ENCODE measurements at places on chromosomes 5 and 9.
A peak's percentile ranks its signal among the peaks of the same experiment; 100 is the strongest.

DNA sequence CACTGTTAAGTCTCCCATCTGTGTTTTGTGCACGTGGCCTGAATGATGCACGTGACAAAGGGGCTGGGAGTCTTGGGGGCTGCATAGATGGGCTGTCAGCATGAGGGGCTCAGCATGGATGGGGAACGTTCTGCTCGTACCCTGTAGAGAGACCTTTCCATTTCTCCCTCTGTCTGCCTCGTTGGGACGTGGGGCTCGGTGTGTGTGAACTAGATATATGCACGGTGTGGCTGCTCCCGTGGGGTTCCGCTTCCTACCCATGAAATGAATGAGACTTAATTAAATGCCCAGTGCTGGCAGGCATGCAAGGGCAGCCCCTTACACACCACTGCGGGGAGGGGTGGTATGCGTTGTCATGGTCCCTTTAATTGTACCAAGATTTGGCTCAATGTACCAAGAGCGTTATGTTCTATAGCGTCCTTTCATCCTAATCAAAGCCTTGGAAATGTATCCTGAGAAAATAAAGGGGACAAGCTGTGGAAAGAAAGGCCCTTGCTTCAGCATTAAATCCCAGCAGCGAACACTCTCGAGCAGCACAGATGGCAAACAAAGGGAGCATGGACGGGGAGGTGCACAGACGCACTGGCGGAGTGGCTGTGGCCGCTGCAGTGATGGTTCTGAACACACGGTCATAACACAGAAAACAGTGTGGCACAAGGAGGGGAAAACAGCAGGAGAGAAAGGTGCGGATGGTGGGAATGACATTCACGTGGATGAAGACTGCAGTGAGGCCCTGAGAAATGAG is 66.8 kb downstream of the RASGEF1C start:
- no peak for DNase-seq

DNA sequence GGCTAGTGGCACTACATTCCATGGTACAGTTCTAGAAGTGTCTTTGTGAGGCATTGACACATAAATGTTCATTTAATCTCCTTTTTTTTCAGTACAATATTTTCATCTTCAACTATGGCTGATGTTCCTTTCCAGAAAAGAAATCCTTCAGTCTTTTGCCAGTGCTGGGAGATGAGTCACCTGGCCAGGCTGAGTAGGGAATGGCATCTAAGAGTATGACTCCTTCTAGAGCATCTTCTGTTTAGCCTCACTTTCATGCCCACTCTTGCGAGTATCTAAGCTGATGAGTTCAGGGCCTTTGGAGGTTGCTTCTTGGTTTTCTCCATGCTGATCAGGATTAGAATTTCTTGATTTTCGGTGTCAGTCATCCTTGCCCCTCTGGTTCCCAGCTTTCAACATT is 124.4 kb downstream of the SLC28A3 start:
- no peak for DNase-seq

- DNase-seq = no peak
Measured at GRCh38 chr5:76782444-76782843, 36.4 kb upstream of the F2RL1 start.

DNA sequence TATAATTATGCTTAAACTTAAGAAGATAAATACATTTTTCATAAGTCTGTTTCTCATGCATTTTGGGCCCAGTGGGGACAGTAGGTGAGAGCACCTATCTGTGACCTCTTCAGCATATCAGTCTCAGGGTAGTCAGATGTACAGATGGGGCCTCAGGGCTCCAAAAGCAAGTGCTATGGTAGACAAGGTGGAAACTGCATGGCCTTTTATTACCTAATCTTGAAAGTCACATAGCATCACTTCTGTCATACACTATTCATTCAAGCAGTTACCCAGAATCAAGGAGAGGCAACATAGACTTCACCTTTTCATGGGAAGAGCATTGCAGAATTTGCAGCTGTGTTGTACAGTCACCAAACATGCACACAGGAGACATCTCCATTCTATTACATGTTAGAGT is 94.8 kb downstream of the SV2C start:
- DNase-seq = no peak

GRCh38 chr9:94870793-94871558 is 144.5 kb downstream of the AOPEP start:
- DNase-seq = peak; percentile 13

DNA sequence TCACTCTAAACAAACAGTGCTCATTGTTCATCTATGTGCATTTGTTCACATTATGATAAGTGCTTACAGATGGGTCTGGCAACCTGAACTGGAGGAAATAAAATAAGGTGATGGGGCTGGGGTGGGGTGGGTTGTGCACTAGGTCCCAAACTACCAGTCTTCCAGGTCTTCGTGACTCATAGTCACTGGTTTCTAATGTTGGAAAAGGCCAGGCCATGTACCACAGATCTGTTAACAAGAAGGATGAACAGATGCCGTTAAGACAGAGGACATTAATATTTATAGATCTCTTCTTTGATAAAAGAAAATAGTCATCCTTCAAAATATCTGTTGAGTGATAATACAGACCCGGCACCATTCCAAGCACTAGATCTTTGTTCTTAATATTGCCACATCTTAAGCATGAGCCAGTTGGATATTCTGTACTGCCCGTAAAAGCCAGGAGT is 71.4 kb upstream of the STARD4 start:
- no peak for DNase-seq

DNA sequence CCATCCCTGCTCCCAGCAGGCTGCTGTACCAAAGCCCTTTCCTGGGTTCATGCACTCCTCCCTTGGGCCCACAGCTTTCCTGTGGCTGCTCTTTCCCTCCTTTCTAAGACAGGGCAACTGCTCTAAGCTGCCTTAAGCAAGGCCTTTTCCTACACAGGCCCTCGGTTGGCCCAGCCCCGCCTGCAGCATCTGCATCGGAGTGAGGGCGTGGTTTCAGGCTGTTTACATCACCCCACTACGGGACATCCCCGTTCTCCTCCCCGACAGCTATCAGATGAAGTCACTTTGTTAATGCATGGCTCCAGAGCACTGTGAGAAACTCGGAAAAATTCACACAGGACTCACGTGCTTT is 3.4 kb downstream of the DPH7 start:
- no peak for DNase-seq

DNA sequence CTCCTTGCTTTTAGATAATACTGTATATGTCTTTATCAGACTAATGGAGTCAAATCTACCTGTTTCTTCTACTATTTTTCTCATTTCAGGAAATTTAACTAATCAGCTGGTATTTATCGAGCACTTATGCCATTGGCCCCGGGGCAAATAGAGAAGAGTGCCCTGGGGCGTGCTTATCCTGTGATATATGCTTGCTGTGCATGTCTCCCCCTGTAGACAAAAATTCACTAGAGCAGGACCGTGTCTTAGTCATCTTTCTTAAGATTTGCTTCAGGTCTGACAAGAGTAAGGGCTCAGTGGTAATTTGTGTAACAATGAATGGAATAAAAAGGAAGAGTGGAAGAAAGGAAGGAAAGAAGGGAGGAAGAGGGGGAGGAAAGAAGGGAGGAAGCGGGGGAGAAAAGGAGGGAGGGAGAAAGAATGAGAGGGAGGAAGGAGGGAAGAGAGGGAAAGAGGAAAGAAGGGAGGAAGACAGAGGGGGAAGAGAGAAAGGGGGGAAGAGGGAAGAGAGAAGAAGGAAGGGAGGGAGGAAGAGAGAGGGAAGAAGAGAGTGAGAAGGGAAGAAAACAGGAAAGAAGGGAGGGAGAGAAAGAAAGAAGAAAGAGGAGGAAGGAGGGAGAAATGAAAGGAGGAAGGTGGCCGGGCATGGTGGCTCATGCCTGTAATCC is 295.7 kb upstream of the PANK3 start:
- DNase-seq = no peak

- DNase-seq = no peak
Measured at GRCh38 chr5:178304761-178305645, 72.4 kb upstream of the PHYKPL start.

- DNase-seq = no peak
Measured at GRCh38 chr5:68565427-68565826, 349.9 kb downstream of the PIK3R1 start.

DNA sequence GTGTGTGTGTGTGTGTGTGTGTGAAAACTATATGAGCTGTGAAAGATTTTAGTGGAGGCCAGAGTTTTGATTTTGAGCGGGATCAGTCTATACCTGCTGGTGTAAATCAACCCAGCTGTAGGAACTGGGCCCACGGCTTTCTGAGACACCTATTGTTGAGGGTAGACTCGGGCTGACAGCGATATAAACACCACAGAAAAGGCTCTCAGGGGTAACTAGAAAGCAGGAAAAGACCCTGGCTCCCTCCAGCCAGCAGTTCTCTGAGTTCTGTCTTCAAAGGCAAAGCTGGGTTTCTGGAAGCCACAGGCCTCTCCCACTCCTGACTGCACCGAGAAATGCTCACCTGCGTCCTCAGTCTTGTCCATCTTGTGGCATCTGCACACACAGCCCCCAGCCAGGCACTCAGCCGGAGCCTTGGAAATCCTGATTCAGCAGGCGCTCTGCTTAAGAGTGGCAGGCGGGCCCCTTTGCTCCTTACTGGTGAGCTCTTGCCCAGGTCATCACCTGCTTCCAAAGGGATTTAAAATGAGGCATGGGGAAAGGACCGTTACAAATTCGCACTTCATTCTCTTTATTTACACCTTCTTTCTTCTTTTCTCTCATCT is 223.3 kb downstream of the NDUFS4 start:
- no peak for DNase-seq

DNA sequence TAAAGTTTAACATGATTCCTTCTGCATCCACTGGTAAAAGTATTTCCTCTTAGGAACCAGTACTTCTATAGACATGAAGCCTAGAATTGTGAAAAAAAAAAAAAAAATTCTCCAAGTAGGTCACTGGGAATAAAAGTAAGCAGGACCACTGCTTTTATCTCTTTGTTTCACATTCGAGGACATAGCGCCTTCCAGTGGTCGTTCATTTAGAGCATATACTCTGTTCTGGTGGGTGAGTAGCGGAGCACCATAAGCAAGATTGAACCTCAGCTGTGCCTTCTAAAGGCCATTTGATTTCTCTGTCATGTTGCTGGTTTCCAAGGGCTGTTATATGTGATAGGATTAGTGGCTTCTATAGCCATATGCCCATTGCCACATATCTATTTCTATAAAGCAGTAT is 393.1 kb downstream of the TMEM232 start:
- no peak for DNase-seq

DNA sequence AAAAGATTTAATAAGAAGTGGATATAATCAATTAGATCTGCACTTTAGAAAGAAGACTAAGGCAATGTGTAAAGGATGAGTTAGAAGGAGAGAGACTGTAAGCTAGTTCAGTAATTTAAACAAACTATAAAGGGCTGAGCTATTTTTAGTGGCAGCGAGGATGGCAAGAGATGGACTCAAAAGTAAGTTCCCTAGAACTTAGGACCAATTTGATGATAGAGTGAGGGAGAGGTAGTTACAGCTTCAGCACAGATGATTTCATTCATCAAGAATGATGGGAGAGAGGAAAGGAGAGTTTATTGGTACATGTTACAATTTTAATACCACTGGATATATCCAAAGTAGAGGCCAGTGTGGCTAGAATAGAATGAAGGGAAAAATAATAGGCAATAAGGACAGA is 19.1 kb downstream of the NADK2 start:
- DNase-seq = no peak

DNA sequence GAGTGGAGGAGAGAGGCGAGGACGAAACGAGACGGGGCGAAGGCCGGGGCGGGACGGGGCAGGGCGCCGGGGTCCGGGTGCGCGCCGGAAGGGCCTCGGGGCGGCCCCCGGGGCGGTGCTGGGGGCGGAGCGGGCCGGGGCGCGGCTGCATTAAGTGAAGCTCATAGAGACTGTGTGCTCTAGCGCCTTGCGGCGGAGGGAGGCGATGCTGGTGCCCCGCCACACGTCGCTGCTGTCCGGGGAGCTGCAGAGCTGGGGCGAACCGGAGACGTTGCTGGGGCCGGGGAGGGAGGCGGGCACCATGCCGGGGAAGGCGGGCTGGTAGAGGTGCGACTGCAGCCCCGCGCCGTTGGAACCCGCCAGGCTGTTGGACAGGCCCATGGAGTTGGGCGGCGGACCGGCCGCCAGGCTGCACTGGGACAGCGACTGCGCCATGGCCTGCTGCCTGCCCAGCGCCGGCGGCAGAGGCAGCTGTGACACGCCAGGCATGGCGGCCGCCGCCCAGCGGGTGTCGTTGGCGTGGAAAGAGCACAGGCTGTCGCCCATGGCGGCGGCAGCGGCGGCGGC is 8.3 kb downstream of the OTP start:
- DNase-seq = no peak

DNA sequence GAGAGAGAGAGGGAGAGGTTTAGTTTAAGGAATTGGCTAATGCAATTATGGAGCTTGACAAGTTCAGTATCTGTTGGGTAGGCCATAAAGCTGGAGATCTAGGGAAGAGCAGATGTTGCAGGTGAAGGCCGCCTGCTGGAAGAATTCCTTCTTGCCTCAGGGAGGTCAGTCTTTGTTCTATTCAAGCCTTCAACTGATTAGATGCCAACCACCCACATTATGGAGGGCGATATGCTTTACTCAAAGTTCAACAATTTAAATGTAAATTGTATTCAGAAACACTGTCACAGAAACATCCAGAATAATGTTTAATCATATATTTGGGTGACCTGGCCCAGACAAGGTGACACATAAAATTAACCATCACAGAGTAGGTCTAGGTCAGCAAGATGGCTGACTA is 51.7 kb upstream of the SSBP2 start:
- DNase-seq = no peak

GRCh38 chr9:136974817-136975535 is 2.3 kb upstream of the PTGDS start:
- no peak for DNase-seq

DNA sequence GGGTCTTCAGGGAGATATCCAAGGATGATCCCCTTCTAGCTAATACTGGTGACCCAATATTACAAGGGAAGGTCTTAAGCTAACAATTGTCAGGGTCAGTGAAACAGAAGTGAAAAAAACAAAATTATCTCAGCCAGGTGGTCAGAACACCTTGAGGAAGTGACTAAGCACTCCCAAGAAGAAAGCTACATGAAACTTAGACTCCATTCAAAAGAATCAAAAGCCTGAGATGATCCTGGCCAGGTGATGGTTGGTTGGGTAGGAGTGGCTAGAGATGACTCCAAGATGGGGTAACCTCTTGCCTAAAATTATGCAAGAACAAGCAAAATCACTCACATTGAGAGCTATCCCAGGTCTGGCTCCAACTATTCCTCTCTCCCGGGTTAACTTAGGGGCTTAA is 5.4 kb downstream of the VCP start:
- DNase-seq = no peak

DNA sequence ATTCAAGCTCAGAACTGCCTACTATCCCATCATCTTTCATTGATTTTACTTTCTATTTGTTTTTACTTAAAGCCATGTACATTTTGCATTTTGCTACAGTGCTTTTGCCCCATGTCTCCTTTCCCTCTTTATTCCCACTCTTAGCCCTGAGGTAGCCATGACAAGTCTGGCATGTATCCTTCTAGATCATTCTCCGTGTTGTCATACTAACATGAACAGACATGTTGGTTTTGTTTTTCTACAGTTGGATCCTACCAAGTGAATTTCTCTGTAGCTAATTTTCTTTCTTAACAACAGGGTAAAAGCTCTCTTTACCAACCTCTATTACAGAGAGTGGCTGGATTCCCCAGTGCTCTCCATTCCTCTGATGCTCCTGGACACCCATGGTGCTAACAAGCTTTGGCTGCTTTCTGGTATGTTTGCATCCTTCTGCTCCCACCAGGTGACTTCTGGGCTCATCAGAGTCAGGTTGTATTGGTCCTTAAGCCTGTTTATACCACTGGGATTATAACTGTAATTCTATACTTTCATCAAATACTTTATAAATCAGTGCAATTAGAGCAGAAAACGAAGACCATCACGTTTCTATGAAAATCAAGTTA is 38.8 kb upstream of the BOD1 start:
- DNase-seq = no peak

- DNase-seq = no peak
Measured at GRCh38 chr5:40791715-40792139, 6.4 kb downstream of the PRKAA1 start.
